ENCODE measurements at places on chromosomes 7 and 10.
A peak's percentile ranks its signal among the peaks of the same experiment; 100 is the strongest.

GRCh38 chr10:13994932-13995331, 335.8 kb downstream of the FRMD4A start:
- DNase-seq = no peak

DNA sequence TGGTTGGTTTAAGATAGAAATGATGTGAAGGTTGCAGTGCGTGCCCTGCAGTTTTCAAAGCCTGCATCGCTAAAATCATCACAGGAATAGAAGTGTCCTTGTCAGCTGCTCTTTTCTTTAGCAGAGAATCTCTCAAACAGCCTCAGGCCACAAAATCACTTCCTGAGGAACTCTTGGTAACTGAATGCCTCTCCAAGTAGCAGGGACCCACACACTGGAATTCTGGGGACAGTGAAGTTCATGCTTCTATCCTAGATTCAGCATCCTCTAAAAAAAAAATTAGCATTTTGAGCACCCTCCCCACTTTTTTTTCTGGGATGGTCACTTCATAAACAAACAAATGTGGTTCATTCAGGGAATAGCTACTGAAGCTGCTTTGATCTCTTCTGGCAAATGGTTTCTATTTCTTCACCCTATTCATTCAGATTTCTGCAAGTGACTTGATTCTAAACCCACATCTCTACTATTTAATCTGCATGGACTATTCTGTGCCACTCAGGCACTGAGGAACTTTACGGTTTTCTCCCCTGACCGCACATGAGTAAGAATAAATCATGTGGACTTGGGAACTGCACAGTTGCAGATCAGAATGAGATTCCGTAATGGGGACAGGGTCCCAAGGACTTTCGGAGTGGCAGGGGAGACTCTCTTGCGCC, 306.9 kb downstream of the FRMD4A start:
- no peak for DNase-seq

GRCh38 chr7:115013886-115014285, 92.0 kb downstream of the MDFIC start:
- no peak for DNase-seq

DNA sequence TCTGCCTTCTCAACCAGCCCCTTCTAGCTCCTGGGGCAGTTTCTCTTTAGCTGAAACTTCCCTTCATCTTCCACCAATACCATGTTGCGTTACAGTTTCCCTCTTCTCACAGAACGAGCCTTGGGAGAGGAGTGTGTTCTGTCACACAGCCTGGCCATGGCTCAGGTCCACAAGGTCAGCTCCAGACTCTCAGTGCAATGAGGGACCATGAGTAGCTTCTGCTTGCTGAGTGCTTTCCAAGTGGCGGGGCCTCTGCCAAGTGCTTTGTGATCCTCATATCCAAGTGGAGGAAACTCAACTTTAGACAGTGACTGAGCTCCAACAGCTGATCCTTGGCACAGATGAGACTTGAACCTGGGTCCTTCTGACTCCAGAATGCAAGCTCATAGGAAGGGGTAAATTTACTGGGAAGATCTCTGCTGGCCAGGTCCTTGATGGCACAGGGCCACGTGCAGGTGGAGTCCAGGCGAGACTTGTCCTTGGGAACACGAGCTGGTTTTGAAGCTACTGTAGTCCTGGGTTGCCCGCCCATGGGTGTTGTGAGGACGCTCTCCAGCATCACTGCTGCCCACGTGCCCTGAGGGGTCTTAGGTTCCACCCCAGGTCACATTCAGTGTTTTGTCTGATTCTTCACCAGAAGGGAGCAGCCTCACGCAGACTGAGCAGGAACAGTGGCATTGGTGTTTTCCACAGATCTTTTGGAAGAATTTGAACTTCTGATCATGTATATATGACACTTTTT, 238.0 kb downstream of the EBF3 start:
- no peak for DNase-seq

DNA sequence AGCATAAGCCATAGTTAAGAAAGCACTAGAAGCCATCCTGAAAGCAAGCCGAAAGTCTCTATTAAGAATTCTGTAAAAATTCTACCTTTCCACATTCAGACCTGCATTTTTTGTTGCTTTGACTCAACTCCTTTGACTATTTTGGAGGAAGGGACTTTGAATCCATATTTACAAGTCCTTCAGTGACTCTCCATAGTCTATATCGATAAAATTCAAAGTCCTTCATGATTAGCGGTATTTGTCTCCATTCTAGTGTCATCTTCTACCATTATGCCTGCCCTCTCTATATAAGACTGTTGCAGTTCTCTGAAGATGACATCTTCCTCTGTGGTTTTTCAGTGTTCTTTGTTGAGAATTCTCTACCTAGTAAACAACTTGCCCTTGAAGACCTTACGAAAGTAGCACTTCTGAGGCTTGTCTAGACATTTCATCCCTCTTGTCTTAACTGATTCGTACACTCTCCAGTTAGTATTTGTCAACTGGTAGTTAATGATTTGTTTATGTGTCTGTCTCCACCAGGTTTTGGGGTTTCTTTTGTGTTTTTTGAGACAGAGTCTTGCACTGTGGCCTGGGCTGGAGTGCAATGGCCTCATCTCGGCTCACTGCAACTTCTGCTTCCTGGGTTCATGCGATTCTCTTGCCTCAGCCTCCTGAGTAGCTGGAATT, 1.7 kb downstream of the CCSER2 start:
- DNase-seq = no peak

DNA sequence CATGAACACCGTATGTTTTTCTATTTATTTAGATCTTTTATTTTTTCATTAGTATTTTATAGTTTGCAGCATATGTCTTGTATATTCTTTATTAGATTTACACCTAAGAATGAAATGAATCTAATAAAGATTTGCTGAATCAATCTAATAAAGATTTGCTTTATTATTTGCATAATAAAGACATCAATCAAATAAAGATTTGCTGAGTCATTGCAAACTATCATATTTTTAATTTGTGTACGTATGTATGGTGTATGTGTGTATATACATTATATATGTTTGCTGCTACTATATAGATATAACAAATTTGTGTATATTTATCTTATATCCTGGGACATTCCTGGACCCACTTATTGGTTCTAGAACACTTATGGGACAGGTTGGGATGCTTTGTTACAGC, 147.5 kb downstream of the PTN start:
- no peak for DNase-seq

GRCh38 chr10:86658261-86658741, 4.0 kb downstream of the OPN4 start:
- DNase-seq = no peak

DNA sequence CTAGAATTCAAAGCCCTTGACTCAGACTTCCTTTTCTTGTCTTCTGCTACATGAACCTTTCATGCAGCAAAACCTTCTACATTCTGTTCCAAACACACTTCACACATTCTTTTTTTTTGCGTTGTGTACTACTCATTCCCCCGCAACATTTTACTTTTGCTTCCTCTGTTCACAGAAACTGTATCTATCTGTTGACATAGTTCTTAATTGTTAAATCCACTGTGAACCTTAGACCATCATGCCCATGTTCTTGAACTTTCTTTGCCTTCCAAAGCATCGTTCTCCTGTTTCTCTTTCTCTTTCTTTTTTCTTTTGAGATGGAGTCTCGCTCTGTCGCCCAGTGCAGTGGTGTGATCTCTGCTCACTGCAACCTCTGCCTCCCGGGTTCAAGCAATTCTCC, 14.2 kb downstream of the CCSER2 start:
- DNase-seq = no peak

- no peak for DNase-seq
Observed at GRCh38 chr7:108127461-108127860, 2.7 kb downstream of the LAMB4 start.

DNA sequence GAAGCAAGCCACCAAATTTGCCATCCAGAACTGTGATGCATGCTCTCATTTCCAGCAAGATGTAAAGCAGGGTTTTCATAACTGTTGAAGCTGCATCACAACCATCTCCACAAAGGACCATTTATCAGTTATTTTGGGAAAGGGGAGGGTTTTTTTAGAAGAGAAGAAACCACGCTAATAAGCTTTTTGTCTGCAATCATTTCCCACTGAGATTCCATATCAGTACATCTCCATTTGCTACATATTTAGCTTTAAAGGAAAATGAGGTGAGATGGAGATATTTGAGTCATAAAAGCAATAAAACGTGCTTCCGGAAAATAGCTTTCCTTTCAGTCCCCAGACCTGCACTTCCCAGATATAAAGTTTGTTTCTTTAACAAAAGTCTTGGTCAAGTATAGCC, 258.2 kb downstream of the FRMD4A start:
- no peak for DNase-seq

DNA sequence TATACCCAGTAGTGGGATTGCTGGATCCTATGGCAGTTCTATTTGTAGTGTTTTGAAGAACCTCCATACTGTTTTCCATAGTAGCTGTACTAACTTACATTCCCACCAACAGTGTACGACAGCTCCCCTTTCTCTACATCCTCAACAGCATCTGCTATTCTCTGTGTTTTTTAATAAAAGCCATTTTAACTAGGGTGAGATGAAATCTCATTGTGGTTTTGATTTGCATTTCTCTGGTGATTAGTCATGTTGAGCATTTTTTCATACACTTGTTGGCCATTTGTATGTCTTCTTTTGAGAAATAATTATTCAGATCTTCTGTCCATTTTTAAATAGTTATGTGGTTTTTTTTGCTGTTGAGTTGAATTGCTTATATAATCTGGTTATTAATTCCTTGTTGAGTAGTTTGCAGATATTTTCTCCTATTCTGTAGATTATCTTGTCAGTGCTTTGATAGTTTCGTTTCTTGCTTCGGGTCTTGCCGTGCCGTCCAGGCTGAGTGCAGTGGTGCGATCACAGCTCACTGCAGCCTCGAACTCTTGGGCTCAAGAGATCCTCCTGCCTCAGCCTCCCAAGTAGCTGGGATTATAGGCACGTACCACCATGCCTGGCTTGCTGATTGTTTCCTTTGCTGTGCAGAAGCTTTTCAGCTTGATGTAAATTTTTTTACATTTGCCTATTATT, 12.0 kb downstream of the MTG1 start:
- peak; percentile 18 for DNase-seq

- DNase-seq = no peak
Observed at GRCh38 chr7:47232751-47233412, 349.0 kb downstream of the TNS3 start.

DNA sequence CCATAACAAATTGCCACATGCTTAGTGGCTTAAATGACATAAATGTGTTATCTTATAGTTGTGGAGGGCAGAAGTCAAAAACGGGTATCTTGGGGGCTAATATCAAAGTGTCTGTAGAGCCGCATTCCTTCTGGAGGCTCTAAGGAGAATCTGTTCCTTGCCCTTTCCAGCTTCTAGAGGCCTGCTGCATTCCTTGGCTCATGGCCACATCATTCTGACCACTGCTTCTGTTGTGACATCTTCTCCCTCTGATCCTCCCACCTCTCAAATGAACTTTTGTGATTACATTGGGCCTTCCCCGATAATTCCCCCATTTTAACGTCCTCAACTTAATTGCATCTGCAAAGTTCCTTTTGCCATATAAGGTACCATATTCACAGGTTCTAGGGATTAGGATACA, 76.1 kb downstream of the CYP26A1 start:
- DNase-seq = no peak

DNA sequence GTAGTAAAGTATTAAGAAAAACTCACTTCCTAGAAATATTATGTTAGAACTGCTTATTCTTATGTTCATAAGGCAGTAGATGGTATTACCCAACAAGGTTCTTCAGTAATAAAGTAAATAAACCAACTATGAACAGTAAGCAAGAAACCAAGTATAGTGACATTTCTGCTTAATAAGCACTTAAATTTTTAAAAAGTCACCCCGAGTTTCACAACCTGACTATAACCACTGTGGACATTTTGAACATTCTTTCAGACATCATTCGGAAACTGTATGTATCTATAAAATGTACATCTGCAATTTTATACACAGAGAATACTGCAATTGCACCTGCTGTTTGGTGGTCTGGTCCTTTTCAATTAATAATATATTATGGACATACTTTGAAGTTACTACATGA, 1073.6 kb downstream of the XPNPEP1 start:
- DNase-seq = no peak

DNA sequence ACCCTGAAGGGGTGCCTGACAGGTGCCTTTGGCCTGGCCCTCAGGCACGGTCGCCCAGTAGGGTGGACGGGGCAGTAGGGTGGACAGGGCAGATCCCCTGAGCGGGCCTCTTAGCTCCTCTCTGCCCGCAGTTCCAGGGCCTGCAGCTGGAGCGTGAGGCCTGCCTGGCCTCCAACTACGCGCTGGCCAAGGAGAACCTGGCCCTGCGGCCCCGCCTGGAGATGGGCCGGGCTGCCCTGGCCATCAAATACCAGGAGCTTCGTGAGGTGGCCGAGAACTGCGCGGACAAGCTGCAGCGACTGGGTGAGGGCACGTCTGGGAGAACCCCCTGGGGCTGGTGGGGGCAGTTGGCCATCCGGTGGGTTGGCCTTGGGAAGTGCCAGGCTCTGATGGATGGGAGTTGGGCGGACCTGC, 1.7 kb downstream of the VPS37D start:
- DNase-seq = no peak

GRCh38 chr7:137245890-137246289, 97.6 kb downstream of the PTN start:
- DNase-seq = no peak

- no peak for DNase-seq
Observed at GRCh38 chr10:96835899-96836298, 3.8 kb downstream of the LCOR start.

DNA sequence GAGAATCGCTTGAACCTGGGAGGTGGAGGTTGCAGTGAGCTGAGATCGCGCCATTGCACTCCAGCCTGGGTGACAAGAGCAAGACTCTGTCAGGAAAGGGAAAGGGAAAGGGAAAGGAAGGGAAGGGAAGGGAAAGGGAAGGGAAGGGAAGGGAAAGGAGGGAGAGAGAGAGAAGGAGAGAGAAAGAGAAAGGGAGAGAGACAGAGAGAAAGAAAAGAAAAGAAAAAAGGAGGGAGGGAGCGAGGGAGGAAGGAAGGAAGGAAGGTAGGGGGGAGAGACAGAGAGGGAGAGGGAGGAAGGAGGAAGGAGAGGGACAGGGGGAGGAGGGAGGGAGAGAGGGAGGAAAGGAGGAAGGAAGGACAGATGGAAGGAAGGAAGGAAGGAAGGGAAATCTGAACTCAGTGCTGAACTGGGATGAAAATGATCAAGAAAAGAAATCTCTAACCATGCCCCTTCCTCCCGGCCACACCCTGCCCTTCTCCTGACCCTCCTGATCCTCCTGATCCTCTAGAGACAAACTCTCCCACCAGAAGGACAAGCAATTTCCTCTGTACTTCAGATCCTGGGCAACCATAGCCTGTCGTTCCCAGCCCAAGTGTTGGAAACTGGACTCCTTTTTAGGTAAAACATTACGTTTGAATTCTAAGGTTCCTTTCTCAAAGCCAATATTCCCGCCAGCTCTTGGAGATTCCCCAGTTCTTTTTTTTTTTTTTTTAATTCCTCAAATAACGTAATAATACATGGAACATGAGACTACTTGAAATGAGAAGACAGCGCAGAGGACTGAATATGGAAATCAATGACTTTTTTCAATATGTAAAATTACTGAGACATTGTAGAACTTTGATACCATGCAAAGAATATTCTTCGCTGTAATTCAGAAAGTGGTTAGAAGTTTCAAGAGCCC, 32.1 kb downstream of the NMT2 start:
- DNase-seq = no peak

DNA sequence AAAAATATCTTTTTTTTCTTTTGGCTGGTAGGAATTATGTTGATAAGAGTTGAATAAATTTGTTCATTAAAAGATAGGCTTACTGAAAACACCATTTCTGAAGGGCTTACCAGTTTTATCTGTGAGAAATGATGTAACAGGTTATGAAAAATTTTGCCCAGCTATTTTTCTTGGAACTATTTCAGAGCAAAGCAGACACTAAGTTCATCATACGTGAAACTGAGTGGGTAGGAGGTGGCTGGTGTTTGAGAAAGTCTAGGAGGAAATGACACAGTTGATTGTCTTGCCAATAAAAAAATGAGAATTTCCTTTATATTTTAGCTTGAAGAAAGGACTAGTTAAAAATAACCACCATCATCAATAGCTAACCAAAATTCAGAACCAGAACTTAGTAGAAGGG, 6.2 kb upstream of the MRC1 start:
- DNase-seq = no peak
